Hippocampal formation (tissue), 2 donors: ENCODE measurements at places on chromosomes 12 and 14.

- no peak for DNase-seq
Observed at GRCh38 chr12:26369588-26369987, 174.2 kb downstream of the SSPN start.

GRCh38 chr14:23725980-23726710, 90.0 kb downstream of the DHRS2 start:
- DNase-seq: no peak

DNA sequence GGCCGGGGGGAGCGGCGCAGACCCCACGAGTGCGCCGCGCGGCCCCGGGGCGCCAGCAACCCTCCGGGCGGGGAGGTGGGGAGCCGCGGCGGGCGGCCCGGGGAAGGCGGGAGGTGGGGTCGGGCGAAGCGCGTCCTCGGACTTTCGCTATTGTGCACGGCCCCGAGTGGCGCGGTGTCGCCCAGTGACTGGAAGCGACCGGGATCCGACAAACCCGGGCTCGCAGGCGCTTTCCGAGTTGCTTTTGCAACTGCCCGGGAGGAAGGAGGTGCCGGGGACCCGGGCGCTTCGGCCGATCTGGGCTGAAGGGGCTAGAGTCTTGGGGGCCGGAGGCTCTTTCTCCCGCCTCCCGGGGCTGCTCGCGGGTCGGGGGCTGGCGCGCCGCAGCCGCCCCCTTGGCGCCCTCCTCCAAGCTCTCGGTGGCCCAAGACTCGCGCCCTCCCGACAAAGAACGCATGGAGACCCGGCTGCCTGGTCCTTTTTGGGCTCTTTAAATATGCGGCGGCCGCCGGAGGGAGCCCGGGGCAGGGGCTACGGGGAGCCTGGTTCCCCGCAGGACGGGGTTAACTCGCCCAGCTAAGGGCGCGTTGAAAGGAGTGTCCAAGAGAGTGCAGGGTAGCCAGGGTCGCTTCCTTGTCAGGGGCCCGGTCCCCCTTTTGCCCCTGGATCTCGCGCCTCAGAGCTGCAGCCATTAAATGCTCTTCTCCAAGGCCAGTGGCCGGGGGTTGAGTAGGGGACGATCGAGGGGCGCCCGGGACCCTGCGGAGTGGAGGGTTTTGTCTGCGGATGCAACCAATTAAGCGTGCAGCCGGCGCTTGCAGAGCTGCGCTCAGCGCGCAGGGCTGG, 1.4 kb downstream of the HMGA2 start:
- no peak for DNase-seq

GRCh38 chr12:124605883-124606774, 38.7 kb upstream of the NCOR2 start:
- DNase-seq: no peak

DNA sequence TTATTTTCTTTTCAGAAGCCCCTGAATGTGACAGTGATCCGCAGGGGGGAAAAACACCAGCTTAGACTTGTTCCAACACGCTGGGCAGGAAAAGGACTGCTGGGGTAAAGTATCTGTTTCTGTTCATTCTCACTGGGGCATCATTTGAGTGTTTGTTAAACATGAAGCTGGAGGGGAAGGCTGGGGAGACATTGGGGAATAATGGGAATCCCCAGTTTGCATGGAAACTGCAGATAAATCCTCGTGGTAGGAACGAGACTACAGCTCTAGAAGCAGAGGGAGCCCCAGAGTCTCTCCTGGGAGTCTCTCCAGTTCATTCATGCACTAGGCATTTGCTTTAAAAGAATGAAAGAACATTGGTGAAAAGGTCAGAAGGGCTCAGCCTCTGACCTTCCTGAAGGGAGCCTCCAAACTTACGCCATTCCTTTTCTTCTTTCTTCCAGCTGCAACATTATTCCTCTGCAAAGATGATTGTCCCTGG, 2.5 kb upstream of the CFAP251 start:
- no peak for DNase-seq

GRCh38 chr12:129096968-129097367, 243.7 kb downstream of the GLT1D1 start:
- no peak for DNase-seq

DNA sequence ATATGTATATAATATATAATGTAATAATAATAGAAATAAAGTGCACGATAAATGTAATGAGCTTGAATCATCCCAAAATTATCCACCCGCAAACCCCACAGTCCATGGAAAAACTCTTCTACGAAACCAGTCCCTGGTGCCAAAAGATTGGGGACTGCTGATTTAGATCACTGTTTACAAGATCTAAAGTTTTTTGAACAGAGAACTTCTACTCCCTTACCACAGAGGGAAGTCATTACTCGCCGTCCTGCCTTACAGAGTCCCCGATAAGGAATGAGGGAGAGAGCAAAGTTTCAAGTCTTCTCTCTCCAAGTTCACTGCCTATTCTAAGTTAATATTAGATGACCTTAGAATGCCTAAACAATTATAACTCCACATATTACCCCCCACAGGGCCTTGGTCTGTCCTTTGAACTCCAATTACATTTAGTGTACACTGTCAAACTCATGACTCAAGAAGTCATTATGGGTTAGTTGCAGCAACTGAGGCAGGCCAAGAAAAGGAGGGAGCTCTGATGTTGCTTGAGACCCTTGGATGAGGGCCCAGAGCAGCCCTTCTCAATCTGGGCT, 21.8 kb upstream of the DHRS4 start:
- DNase-seq: no peak

DNA sequence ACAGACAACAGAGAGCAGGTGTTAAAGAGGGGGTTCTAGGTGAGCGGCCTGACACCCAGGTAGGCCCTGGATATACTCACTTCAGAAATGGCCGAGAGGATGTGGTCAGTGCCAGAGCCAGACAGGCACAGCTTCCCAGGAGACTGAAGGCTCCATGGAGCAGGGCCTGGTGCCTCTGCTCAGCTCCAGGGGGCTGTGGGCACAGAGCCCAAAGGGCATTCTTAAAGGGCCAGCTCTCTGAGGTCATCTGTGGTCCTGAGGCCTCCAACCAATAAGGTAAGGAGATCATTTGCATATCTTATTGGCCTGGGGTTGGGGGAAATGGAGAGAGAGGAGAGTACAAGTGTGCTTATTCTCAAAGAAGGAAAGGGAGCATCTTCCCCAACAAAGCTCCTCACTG, 9.7 kb upstream of the PCK2 start:
- no peak for DNase-seq

GRCh38 chr14:106802413-106803364, 1276.3 kb downstream of the TMEM121 start:
- no peak for DNase-seq

DNA sequence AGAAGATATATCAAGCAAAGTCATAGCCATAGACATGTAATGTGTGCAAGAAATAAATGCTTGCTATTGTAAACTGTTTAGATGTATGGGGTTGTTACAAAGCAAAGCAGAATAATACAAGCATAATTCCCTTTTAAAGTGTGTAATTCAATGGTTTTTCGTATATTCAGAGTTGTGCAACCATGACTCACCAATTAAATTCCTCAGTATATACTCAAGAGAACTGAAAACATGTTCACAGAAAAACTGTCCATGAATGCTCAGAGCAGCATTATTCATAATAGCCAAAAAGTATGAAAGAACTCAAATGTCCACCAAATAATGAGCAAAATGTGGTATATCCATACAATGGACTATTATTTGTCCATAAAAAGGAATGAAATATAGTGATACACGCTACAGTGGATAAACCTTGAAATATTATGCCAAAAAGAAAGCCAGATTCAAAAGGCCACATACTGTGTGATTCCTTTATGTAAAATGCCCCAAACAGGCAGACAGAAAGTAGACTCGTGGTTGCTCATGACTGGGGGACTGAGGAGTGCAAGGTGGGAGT, 9.3 kb downstream of the GXYLT1 start:
- DNase-seq: no peak

DNA sequence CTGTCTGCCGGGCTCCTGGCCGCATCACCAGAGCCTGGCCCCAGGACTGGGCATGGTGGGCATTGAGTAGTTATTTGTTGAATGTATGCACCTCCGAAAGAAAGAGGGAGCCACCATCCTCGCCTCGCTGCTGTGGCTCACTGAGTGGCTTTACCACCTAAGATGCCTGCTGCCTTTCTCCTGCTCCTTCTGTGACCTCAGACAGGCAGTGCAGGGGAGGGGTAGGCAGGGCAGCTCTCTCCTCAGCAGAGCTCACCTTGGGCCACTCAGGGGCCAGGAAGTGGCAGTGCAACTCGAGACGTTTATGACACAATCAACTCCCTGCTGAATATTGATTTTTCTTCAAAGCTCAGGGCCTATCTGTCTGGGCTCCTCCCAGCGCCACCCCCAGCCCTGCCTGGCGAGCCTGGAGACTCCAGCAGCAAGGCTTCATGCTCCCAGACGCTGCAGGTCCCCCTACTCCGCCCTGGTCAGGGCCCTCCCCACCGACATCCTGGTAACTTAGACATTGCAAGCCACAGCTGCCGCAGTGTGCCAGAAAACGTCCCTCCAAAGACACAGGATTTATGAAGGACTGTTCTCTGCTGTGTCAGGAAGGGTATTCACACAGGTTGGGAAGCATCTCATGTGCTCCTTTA, 84.3 kb upstream of the DIO3 start:
- no peak for DNase-seq

DNA sequence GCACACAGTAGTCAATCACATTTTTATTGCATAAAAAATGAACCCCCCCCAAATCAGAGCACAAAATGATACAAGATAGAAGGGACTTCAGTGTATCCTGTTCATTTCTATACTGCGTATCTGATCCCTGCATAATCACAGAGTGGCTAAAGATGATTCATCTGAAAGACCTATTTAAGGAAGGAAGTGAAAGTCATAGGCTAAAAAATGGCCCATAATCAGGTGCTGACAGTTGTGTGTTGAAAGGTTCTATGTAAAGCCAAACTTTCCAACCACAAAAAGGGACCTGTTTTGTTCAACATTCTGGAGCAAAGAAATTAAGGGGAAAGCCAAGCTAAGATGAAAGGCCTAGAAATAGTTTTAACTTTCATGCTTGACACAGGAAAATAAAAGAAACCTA, 147.8 kb upstream of the ATP2B1 start:
- no peak for DNase-seq
